ENCODE measurements at places on chromosomes 2 and 18.

DNA sequence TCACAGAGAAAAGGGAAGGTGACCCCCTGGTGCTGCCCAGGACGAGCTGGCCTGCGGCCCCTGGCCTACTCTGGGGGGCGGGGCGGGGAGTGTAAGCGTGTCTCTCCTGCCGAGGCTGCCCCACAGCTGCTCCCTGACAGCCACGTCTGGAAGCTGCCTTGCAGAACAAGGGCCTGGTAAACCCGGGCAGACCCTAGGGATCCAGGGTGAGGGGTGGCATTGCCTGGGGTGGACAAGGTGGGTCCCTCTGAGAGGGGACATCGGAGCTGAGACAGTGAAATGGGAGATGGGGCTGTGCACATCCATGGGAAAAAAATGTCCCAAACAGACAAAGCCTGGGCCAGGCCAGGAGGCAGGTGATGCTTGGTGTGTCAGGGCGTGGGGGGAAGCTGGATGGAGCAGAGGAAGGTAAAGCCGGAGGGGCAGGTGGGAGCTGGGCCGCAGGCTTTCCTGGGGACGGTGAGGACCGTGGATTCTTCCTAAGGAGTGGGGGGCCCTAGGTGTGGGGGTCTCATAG, 66.0 kb upstream of the HDAC4 start:
- H3K27me3 ChIP-seq = no peaks in the 10 kb centered on the region
- no peaks in the 10 kb centered on the region for H3K36me3 ChIP-seq
- no peak overlapping the region for H3K27ac ChIP-seq
- no peak overlapping the region for H3K4me3 ChIP-seq

- H3K4me3 ChIP-seq = no peak overlapping the region
- no peaks in the 10 kb centered on the region for H3K36me3 ChIP-seq
- DNase-seq = no peak
- H3K27ac ChIP-seq = no peak overlapping the region
- H3K4me1 ChIP-seq = no peaks in the 10 kb centered on the region
These were observed 272.6 kb downstream of the ETAA1 start for GRCh38 chr2:67669766-67670165.

DNA sequence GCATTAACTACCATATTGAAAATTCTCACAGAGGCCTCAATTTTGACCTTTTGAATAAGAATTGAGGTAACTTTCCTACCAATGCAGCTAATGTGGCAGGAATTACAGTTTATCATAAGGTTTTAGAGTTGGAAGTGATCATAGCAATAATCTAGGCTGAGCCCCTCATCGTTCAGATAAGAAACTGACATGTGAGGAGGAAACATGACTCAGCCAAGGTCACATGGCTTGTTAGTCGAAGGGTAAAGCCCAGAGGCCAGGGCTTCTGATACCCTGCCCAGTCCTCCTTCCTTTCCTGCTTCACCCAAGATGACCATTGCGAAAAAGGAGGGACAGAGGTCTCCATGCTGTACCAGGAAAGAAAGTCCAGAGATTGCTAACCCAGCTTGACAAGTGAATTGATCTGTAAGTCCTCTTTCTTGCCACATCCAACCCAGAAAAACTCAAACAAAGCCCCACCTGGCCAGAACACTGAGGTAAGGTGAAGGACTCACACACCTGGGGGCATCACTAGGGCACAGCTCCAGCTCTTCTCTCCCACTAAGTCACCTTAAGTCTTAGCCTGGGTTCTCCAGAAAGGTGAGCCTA, 174.8 kb downstream of the EN1 start:
- H3K36me3 ChIP-seq = no peaks in the 10 kb centered on the region
- no peak overlapping the region for H3K4me3 ChIP-seq
- no peak for DNase-seq

- H3K4me3 ChIP-seq = no peak overlapping the region
- H3K4me1 ChIP-seq = no peaks in the 10 kb centered on the region
- peaks cover 87% of the 10 kb centered on the region for H3K36me3 ChIP-seq
- no peaks in the 10 kb centered on the region for H3K27me3 ChIP-seq
- DNase-seq = no peak
- H3K27ac ChIP-seq = no peak overlapping the region
These were observed 54.6 kb downstream of the CTDP1 start for GRCh38 chr18:79733986-79734770.

- no peak overlapping the region for H3K4me3 ChIP-seq
- no peak for DNase-seq
- no peaks in the 10 kb centered on the region for H3K27me3 ChIP-seq
- H3K27ac ChIP-seq = no peak overlapping the region
- H3K36me3 ChIP-seq = no peaks in the 10 kb centered on the region
These were observed 125.2 kb downstream of the RTP5 start for GRCh38 chr2:241994556-241995213.

All from activated naive CD8-positive, alpha-beta T cell treated with anti-CD3 and anti-CD28 coated beads for 36 hours (primary cell).